ENCODE measurements at places on chromosomes 11 and 22.

GRCh38 chr11:47552056-47552565, 821 bp downstream of the CELF1 start:
- peak; percentile 37 for DNase-seq

DNA sequence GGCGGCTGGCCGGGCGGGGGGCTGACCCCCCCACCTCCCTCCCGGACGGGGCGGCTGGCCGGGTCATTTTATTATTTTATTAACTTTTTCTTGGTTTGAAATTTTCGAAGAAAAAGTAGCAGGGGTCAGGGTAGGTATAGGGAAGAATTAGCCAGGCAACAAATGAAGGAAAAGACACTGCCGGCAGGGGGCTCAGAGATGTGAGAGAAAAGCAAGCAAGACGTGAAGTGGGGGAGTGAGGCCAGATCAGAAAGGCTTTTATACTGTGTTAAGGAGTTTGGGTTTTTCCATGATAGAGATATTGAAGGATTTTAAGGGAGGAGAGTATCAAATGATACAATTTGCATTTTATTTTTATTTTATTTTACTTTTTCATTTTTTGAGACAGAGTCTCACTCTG, 19.0 kb downstream of the RNF214 start:
- DNase-seq = peak; percentile 25

- DNase-seq = no peak
Observed at GRCh38 chr11:44224867-44225501, 85.0 kb downstream of the ALX4 start.

DNA sequence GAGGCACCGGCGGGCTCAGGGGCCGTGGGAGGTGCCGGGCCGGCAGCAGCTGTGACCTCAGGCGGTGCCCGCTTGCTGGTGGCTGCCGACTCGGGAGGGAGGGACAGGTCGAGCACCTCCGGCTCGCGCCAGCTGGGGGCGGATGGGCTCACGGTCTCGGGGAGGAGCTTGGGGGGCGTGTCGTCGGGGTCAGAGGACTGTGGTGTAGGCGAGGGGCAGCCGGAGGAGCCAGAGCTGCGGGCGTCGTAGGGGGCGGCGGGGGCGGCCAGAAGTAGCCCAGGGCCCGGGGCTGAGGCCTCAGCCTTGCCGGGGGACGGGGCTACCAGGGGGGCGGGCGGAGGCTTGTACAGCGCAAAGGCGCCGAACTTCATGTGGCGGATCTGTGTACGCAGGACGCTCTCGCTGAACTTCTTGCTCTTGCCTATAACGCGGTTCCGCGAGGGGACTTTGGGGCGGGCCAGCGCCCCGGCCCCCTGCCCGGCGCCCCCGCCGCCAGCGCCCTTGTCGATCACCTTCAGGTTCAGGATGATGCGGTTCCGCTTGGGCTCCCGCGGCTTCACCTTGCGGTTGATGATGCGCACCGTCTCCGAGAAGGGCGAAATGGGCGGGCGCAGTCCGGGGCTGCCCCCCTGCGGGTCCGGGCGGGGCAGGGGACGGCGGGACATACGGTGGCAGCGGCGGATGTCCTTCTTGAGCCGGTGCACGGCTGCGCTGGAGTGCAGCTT, 5.5 kb downstream of the CBX6 start:
- no peak for DNase-seq

GRCh38 chr22:27252282-27253049, 549.1 kb downstream of the MN1 start:
- no peak for DNase-seq

DNA sequence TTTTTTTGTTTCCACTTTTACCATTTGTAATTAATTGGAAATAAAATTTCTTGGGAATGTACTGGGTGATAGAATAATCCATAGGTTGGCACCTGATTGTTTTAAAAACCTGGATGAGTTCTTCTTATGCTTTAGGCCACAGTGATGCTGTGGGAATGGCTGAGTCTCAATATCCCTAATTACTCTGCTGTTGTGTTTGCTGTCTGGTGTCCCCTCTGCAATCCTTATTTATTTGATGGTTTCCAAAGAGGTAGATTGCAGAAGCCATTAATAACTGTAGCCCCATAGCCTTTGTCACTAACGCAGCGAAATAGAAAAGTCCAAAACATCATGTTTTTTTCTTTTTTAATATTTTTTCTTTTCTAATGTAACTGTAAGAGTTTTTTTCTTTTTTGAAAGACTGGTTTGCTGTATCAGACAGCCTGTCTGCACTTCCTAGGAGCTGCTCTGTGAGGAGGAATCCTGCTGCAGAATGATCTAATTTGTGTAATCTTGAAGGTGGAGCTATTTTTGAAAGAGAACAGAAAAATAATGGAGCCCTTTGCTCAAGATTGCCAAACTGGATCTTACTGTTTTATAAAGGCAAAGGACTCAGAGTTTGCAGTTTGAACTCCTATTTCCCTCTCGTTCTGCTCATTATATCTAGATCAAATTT, 14.9 kb downstream of the PACS1 start:
- DNase-seq = no peak

DNA sequence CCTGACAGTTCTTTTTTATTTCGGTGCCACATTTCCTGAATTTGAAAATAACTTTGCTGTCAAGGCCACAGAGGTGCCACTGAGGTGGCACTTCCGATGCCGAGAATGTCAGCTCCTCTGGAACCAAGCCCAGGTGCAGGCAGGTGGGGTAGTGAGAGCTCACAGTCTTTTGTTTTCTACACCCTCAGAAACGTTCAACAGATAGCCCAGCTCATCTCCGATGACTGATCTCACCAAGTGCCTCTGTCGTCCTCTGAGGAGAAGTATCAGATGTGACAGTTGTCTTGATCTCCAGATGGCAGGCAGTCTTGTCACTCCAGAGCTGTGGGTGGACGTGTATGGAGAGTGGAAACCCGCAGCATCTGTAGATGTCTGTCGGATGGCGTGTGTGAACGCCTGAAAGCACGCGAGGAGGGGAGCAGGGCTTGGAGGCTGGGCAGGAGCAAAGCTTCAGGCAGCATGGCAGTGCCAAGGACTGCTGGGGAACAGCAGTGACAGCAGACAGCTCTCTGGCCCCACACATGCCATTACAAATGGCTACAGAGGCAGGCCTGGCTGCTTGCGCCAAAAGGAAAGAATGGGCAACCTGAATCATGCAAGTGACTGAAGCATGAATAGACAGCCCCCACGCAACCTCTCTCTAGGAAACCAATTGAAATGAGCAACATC, 877.0 kb downstream of the OPCML start:
- DNase-seq = no peak

GRCh38 chr22:49381595-49382450, 445.9 kb downstream of the BRD1 start:
- DNase-seq = no peak

DNA sequence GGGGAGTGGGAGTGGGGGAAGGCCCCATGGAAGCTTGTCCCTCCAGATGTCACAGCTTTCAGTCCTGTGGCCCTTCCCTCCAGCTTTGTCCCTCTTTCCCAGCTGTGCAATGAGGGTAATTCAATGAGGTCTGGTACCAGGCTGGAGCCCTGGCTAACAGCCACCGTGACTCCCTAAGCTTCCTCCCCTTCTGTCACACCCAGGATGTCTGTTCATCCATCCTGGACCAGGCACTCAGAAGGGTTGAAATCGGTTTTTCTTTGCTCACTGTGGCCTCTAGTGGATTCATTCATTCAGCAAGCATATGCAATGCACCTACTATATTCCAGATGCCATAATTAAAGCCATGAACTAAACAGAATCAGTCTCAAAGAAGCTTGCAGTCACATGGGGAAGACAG, 38.7 kb downstream of the SYT13 start:
- DNase-seq = no peak

GRCh38 chr22:23524226-23524625, 55.9 kb downstream of the IGLL1 start:
- DNase-seq = no peak

DNA sequence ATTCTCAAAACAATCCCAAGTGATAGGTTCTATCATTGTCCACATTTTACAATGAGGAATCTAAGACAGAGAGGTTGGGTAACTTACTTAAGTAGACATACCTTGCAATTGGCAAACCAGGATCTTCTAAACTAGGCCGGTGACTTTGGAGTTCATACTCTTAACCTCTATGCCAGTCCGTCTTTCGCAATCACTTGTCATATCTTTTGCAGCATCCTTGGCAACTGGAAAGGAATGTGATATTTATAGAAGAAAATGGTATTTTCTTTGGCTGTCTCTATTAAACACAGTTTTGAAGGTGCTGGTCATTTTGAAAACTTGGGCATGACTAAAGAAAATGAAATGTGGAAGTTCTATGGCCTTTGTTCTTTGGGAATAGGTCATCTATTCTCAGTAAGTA, 556.5 kb downstream of the NELL1 start:
- no peak for DNase-seq

- DNase-seq = peak; percentile 76
Observed at GRCh38 chr11:113806406-113806805, 26.8 kb downstream of the CLDN25 start.

DNA sequence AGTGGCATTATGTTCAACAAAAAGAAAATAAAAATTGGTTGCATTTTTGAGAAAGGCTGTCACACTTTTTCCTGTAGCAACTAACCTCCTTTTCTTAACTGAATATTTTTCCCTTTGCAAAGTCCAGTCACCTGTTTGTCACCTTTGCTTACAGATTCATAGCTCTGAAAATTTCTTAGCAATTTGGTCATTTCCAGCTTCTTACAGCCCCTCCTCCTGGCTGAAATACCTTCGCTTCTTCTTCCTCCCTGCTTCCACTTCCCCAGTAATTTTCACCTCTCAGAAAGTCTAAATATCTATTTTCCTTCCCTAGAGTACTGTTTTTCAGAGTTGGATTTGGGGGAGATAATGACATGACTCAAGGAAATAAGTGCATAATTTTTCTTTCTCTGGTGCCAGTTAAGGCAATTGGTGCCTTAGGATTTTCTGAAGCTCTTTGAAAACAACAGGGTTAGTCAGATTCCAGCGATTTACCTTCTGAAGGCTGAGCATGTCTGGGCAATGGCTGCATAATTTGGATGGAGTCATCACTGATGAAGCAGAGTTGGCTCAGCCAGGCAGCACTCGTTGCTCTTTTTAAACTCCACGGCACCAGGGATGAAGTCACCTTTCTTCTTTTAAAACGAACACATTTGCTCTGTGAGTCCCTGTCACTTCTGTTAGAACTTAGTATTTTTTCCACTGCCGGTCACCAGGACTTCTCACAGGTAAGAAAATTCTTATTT, 62.1 kb upstream of the AMOTL1 start:
- DNase-seq = no peak

- DNase-seq = no peak
Observed at GRCh38 chr11:134036492-134037045, 32.3 kb upstream of the JAM3 start.

DNA sequence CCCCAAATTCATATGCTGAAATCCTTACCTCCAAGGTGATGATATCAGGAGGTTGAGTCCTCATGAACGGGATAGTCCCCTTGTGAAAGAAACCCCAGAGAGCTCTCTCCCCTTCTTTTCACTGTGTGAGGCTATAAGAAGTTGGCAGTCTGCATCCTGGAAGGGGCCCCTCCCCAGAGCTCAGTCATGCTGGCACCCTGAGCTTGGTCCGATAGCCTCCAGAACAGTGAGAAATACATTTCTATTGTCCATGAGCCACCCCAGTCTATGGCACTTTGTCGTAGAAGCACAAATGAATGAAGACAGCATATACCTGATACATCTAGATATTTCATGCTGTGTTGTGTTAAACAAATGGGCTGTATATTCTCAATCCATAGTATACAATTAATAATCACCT, 81.1 kb upstream of the CRTAM start:
- DNase-seq = no peak

DNA sequence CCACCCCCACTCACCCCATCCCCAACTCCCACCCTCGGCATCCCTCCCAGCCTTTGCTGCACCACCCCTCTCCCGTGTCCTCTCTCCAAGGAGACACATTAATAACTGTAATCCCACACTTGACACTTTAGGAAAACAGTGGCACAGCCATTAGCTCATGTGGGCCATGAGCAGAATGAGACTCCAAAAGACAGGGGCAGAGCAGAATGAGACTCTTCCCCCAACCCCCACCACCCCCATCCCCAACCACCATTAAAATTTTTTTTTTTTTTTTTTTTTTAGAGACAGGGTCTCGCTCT, 6.2 kb upstream of the SLCO2B1 start:
- no peak for DNase-seq

GRCh38 chr11:8067929-8068575, 13.0 kb upstream of the TUB start:
- no peak for DNase-seq

DNA sequence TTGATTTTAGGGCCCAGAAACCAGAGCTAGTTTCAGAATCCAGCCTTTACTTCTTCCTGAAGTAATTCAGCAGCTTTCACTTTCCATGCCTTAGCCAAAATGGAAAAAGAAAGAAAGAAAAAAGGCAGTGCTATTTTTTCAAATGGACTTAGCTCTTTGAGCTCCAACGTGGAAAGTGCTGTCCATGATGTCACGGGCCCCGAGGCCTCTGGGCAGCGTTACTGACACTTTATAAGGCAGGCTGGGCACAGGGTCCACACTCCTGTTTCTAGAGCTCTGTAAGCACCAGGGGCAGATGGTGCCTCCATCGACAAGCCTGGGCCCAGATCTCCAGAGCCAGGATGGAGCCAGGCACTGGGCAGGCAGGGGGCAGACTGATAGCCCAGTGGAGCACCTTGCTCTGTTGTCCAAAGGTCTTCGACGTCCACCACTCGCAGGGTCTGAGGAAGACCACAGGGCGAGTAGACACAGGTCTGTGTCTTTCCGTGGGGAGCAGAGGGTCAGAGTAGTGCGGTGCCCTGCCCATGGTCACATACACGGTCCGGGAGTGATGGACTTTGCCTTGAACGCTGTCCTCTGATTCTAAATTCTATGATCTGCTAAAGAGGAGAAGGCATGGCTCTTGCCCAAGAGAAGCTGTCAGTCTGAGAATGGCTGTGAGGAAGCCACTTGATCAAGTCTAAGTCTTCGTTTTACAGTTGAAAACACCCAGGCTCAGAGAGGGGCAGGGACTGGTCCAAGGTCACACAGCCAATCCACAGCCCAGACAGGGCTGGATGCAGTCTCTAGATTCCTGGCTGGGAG, 22.0 kb upstream of the WNT11 start:
- no peak for DNase-seq

DNA sequence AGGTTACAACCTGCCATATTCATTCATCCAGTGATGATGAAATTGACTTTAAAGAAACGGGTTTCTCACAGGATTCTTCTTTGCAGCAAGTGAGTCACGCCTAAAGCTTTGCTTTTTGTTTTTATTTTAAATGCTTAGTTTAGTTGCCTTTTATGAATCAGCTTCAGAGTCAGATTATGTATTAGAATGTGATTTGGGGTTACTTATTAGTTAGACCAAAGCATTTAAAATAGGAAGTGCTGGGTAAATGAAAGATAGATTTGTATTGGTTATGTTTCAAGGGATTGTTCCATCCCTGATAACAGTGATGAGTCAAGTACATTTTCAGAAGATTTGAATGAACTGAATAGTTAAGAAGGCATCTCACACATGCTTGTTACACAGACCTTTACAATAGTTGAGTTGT, 101.3 kb upstream of the GAL start:
- no peak for DNase-seq

DNA sequence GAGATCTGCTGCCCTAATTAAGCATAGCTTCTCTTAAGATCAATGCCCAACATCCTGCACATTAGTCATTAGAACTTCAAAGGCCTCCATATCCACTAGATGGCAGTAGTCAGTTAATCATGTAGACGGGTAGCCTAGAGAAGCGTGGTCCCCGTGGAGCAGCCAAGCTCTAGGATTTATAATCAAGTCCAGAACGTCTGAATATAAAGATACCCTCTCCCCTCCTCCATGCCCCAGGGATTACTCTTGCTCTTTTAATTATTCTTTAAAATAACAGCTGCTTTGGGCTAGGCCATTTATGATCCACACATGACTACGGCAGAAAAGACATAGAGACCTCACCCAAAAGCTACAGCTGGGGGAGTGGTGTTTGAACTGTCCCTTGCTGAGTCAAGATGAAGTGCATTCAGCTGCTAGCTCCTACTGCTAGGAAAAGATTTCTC, 327.6 kb upstream of the PLET1 start:
- DNase-seq = peak; percentile 85

Data from SK-MEL-5 (cell line).